ENCODE measurements at places on chromosomes 6 and 20.

DNA sequence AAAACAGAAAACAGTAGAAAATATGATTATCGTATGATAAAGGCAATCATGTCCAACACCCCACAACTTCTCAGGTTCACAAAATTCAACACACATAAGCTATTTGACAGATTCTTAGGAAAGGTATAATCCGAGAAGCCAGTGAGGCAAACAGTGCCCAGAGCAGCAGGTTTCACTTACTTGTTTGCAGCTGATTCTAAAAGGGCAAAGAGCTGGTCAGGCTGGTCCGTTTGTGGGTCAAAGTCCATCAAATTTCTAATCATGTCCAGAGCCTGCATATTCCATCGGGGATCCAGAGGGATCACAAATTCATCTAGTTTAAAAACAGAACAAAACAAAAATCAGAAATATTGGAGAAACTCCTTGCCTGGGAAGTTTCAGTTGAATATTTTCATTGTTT, 69.8 kb upstream of the LYRM2 start:
- DNase-seq, result no peak

- no peak for DNase-seq
Observed at GRCh38 chr6:42140756-42141602, 1.4 kb downstream of the C6orf132 start.

DNA sequence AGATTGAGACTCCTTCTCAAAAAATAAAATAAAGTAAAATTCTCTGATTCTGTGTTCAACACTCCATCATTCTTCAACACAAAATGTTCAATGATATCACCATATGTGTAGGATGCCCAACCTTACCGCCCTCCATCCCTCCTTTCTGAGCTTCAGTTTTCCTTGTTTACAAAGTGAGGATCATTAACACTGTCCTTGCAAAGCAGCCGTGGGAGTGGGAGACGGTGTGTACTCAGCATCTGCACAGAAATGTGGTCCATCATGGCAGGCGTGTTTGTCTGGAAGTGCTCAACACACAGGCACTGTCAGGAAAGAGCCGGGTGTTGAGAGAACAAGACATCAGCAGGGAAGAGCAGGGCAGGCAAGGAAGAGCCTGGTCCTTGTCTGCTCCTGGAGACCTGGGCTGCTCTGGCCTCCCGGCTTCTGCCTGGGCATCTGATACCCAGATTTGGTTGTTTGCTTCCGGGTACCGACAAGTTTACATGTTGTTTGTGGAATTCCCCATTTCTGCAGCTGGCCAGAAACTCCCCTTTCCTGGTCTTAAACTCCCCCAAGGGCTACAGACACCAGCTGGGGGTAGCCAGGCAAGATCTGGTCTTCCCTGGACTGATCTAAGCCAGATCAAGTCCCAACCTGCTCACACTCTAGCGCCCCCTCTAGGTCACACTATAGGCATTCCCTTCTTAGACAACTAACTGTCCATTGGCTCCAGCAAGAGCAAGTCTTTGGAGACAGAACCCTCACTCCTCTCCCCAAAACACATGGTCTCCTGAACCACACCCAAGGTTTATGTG, 26.7 kb upstream of the TTPAL start:
- no peak for DNase-seq

DNA sequence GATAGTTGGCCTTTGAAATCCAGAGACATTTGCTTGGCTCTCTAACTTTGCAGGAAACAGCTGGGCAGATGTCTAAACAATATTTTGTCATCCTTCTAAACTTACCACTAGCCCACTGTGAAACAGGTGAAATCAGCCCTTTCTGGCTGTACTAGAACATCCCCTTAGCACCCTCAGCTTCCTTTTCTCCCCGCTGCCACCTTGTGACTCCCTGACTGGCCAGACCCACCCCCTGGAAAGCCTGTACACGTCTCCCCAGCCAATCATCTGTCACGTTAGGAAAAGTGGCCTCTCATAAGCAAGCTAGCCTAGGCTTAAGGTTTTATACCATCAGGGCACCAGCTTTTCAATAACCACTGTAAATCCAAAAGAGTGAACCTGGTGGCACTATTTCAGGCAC, 88.6 kb upstream of the E2F3 start:
- no peak for DNase-seq

DNA sequence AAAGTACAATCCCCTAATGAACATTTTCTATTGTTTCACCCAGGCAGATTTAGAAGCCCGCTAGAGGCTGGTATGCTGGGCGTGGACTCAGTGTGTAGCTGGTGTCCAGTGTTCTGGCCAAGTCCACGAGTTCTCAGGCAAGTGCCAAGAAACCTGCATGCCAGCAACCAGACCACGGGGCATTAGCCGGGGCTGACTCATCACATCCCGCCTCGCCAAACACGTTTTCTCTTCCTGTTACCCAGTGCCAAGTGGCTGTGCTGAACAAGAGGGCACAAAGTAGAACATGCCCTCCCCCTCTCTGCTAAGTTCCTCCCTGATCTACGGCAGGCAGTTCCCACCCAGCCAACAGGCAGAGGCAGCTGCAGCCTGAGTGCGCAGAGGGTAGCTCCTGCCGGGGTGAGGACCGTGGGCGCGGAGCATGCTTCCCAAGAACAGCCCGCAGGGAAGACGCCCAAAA, 29.6 kb downstream of the RAMACL start:
- peak; percentile 35 for DNase-seq

- DNase-seq, result peak; percentile 30
Observed at GRCh38 chr6:5279891-5280338, 18.6 kb downstream of the FARS2 start.

- DNase-seq, result no peak
Observed at GRCh38 chr20:4132956-4133355, 117.6 kb upstream of the RNF24 start.
